ENCODE measurements at places on chromosomes 1 and 21.

DNA sequence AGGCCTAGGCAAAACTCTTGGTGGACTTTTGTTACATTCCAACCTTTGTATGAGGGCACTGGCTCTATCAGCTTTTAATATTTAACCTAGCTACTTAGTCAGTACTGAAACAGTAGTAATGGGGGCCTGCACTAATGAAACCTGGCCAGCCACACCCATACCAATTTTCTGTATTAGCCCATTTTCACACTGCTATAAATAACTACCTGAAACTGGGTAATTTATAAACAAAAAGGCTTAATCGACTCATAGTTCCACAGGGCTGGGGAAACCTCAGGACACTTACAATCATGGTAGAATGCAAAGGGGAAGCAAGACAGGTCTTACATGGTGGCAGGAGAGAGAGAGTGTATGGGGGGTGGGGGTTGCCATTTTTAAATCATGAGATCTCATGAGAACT, 245.7 kb upstream of the RGS18 start:
- no peak for DNase-seq

DNA sequence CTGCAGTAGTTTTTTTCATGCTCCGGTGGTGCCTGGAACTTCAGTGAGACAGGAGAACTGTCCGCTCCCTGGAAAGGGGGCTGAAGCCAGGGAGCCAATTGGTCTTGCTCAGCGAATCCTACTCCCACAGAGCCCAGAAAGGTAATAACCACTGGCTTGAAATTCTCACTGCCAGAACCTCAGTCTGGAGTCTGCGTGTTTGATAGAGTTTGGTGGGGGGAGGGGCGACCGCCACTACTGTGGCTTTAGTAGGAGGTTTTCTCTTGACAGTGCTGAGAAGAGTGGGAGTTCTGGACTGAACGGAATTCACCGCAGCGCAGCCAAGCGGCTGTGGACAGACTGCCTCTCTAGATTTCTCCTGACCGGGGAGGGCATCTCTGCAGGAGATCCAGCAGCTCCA, 8.0 kb upstream of the OR2M3 start:
- no peak for DNase-seq

DNA sequence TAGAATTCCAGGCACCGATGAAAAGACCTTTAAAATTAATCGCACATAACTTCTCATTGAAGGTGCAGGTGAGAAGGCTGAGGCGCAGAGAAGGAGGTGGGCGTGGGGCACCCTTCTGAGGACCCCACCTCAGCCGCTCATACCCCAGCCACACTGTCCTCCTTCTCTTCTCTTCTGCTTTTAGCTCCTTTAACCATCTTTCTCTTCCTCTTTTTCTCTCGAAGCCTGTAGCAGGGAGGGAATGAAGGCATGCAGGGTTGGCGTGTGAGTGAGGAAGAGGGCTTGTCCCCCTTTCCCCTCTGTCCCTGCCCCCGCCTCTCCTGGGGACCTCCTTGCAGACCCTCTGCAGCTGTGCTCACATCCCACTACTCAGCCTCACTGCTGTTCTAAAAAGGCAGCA, 57.8 kb upstream of the CACNA1E start:
- no peak for DNase-seq

GRCh38 chr1:10734375-10734774, 62.1 kb downstream of the CASZ1 start:
- no peak for DNase-seq

DNA sequence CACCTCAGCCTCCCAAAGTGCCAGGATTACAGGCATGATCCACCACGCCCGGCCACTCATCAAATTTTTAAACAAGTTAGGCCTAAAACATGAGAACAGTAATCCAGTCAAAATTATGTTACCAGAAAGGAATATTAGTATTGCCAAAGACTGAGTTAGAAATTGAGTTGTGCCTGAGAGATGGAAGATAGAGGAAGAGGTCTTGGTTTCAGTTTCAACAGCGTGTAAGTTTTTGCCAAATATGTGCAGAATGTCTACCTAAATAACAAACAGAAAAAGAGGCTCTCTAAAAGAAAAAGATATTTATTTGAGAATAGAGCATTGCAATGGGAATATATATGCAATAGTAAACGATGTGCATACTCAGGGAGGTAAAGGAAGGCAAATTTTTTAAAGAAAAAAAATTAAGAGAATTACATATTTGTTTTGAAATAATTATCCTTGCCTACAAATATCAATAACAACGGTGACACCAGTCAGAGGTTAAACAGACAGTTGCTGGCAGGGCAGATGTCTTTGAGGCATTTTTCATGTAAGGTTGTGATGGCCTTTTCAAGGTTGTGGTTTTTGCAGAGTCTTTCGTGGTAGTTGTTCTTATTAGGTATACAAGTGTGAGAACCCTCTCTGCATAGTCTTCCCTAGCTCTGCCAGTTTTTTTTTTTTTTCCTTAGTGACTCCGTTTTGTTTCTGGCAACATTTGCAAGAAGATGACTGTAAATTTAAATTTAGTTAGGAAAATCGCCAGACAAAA, 2.2 kb upstream of the CD1B start:
- no peak for DNase-seq
